ENCODE measurements at places on chromosomes 7 and 10. TPM values are rescaled to one million over a fixed set of nuclear protein-coding genes. Genes with fewer than 3 reads are reported as not detected.

Gene WNT2
- under 0.01 TPM for total RNA-seq

Gene MYOZ1
- total RNA-seq: not detected

Gene CHST15
- total RNA-seq: 23.9 TPM

Gene RBP3
- not detected for total RNA-seq
